NCI-H2081 (cell line): ENCODE measurements at places on chromosomes 11 and 22.

- DNase-seq: no peak
Observed at GRCh38 chr11:100824041-100824809, 137.1 kb downstream of the ARHGAP42 start.

DNA sequence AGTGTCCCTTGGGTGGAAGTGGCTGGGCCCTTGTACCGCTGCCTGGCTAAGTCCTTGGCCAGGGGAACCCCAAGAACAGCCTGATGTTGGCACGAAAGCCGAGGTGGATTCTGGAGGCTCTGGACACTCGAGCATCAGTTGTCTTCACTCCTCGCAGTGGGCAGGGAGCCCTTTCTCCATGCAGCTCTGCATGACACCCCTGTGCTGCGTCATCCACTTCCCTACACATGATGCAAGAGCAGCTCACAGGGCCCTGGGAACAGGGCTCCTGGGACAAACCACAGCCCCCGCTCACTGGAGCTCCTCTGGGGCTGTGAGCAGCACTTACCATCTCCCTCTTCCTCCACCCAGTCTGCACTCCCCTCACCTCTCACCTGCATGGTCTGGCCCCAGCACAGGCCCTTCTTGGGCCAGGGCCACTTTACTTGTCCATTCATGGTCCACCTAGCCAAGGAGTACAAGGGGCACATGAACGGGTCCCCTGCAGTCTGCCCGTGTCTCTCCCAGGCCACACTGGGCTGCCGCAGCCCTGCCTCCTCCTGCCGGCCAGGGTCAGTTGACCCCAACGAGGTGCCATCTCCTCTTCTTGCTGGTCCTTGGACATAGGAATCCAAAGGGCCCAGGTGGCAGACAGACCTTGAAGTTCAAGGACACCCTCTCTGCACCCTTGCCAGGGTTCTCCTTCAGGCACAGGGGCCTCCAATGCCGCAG is 66.5 kb downstream of the IGF2 start:
- DNase-seq: no peak

DNA sequence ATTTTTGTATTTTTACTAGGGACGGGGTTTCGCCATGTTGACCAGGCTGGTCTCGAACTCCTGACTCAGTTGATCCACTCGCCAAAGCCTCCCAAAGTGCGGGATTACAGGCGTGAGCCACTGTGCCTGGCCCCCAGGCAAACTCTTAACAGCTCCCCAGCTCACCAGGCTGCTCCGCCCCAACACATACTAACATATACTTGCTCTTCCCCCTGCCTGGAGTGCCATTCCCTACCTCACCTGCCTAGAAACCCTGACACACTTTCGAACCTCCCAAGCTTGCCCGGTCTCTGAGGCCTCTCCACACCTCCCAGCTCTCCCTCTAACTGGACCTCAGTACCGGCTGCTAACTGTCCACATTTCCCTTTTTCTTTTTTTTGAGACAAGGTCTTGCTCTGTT is 8.5 kb downstream of the MAP4K2 start:
- DNase-seq: no peak

DNA sequence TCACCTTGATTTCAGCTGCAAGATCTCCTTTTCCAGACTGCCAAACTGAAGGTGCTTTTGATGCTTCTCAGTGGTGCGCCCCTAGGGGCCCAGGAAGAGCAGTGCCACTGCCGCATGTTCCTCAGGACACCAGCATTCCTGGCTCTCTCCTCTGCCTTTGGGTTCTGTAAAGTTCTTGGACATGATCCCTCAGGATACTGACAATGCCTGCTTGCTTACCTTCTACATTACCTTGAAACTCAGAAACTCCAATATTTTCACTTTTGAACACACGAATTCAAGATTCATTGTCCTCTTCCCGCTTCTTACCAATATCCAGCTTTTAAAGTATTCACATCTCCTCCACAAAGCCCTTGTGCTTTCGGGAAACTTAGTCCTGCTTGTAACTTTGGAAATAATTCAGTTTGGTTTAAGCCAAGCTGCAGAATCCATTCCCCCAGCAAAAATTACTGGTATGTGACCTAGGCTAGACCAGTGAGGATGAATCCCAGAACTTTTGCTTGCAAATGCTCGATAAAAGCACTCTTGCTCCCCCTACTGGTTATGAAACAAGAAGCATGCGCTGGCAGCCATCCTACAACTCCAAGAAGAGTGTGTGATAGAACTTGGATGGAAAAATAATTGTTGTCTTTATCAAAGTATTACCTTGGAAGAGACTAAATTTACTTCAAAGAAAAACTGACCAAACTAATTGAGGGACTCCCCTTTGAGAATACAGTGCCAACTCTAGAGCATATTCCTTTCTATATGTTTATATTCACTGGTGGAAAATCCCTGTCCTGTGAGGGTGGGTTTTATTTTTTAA is 16.5 kb upstream of the OR5B21 start:
- peak; percentile 60 for DNase-seq

GRCh38 chr22:38230108-38230825 is 28.5 kb downstream of the MAFF start:
- DNase-seq: peak; percentile 25

- DNase-seq: no peak
Observed at GRCh38 chr22:24599514-24599913, 3.5 kb upstream of the GGT1 start.

- peak; percentile 81 for DNase-seq
Observed at GRCh38 chr11:86592659-86593451, 79.6 kb downstream of the ME3 start.

DNA sequence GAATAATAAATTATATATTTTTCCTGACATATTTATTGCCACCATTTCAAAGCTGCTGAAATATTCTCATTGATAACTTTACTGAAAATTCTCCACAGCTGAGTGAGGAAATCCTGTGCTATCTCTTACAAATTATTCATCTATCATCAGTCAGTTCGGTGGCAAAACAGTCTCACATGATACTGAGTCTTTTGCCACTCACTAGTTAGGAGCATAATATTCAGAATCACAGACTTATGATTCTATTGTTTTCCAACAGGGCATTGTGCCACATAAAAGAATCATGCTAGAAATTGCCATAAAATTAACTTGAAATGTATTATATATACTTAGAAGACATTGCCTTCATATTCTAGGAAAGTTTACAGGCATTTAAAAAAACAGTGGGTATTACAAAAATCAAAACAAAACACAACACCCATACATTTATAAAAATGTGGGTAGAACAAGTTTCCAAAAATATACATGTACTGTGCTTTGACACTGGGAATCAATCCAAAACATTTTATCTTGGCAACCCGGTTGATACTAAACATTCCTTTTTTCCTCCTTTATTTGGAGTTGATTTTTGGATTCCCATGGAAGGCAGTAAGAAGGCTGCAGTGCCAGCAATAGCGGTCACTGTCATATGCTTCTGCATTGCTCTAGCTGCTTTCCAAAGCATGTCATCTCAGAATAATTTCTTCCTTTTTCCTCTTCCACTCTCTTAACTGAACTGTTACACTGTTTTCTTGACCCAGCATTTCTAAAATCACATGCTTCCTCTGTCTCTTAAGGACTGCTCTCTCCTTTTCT is 42.5 kb downstream of the ATG16L2 start:
- DNase-seq: no peak

DNA sequence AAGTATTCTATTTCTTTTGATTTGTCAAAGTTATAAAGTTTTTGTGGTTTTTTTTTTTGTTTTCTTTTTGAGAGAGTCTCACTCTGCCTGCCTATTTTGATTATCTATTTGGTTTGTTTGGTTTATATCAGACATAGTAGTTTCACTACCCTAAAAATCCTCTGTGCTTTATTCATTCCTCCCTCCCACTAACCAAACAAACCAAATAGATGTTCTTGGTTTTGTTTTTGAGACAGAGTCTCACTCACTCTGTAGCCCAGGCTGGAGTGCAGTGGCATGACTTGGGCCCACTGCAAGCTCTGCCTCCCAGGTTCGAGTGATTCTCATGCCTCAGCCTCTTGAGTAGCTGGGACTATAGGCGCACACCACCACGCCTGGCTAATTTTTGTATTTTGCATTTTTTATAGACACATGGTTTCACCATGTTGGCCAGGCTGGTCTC is 67.9 kb downstream of the ENTHD1 start:
- no peak for DNase-seq
